ENCODE measurements at places on chromosomes 3 and 15.

GRCh38 chr3:71097557-71097956 lies 486.0 kb downstream of the FOXP1 start:
- DNase-seq: no peak

- DNase-seq: no peak
Measured at GRCh38 chr3:101779822-101780381, 891 bp downstream of the NXPE3 start.

DNA sequence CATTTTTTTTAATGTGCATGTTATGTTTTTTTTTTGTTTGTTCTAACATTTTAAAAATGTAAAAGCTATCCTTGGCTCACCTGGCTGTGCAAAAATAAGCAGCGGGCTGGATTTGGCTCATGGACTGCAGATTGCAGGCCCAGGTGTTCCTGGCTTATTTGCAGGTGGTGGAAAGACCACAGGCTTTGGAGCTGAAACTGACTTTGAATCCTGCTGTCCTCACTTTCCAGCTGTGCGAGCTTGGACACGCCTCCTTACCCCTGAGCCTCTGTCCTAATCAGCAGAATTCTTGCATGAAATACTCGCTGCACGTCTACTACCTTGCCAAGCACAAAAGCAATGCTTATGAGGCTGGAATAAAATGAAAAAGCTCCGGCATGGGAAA lies 188.7 kb upstream of the TPM1 start:
- no peak for DNase-seq

- DNase-seq: no peak
Measured at GRCh38 chr15:96792216-96792615, 461.7 kb downstream of the NR2F2 start.

DNA sequence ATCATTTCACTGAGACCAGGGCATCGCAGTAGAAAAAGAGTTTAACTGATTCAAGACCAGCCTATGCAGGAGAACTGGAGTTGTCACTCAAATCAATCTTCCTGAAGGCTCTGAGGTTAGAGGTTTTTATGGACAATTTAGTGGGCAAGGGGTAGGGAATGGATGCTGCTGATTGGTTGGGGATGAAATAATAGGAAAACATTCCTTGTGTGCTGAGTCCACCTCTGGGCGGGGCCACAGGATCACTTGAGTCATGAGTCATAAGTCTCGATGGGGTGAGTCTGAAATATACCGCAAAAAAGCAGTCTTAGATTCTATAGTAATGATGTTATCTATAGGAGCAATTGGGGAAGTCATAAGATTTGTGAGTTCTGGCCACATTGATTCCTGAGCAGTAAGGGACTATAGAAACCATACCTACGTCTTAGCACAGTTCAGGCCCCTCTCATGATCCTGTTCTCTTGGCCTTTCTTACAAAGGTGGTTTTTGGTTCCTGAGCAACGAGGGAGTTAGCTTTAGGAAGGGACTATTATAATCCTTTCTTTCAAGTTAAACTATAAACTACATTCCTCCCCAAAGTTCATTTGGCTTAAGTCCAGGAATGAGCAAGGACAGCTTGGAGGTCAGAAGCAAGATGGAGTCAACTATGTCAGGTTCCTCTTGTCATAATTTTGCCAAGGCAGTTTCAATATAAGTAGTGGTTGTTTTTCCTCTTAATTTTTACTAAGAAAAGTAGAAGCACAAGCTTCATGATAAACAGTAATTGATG lies 2.7 kb upstream of the OPA1 start:
- DNase-seq: no peak

GRCh38 chr15:63277893-63278456 lies 570 bp downstream of the APH1B start:
- DNase-seq: no peak

DNA sequence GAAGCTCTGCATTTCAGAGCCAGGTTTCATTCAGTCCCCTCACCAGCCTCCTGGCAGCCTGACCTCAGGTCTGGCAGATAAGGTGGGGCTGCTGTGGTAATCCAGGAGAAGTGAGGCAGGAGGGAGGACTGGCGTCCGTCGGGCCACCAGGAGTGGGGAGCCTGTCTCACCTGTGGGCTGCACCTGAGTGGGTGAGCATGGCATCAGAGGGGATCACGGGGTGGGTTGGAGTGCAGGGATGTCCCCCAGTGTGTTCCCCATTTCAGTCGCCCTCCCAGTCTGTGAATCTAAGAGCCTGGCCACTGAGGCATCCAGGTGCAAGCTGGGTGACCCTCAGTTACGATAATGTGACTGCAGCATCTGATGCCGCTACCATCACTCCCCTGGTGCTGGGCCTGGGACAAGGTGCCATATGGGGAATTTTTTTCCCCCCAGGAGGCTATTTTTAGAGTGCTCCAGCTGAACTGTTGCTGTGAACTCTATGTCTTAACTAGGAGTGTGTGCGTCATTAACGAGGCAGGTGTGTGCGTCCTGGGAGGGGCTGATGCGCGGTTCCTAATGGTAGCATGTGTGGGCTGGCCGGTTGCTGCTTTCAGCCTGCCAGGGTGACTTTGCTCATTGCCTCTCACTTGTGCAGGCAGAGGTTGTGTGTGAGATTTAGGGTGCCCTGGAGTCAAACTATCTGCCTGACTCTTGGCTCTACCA lies 165.2 kb downstream of the SLCO3A1 start:
- DNase-seq: no peak

- DNase-seq: no peak
Measured at GRCh38 chr3:7562892-7563291, 702.0 kb downstream of the GRM7 start.

DNA sequence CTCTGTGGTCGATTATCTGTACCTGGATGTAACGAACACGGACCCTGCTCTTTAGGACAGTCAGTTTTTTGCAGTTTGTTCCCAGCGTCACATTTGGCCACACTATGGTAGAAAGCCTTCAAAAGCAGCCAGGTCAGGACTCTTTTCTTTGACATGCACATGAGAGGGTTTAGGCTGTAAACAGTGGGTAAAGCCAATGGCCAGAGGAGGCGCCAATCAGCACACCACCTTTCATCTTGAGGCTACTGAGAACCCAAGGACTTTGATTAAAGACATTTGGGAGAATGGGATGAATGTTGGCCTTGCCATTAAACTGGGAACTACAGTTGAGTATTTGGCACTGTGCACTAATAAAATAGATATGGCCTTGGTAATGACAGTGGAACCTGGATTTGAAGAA lies 225.9 kb downstream of the OXSM start:
- DNase-seq: no peak

DNA sequence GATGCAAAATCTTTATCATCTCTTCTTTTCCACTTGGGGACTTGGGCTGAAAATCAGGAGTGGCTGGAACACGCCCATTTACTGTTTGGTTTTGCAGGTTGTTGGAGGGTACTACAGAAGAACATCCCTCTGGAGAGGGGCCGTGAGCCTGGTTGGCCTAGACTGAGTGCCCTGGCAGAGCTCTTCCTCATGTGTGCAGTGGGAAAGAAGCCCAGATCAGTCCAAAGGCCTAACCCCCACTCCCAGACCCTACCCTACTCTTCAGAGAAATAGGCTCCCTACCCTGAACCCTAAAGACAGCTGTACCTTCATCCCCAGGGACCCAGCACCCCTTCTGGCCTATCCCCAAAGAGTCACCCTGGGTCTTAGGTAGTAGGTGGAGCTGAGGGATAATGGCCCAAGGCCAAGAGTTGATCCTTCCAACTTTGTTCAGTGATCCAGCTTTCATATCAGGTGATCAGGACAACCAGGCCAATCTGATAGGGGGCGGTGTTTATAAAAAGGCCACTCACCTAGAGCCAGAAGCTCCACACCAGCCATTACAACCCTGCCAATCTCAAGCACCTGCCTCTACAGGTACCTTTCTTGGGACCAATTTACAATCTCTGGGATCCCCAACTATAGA lies at the start of gene CYP1A2:
CYP1A2 (plus strand) TSS at position 524 of the 625 bp plus-strand sequence. CDS start 894 bp downstream, outside the sequence.
- DNase-seq: no peak

- no peak for DNase-seq
Measured at GRCh38 chr3:119690043-119690656, 12.7 kb upstream of the CFAP91 start.

DNA sequence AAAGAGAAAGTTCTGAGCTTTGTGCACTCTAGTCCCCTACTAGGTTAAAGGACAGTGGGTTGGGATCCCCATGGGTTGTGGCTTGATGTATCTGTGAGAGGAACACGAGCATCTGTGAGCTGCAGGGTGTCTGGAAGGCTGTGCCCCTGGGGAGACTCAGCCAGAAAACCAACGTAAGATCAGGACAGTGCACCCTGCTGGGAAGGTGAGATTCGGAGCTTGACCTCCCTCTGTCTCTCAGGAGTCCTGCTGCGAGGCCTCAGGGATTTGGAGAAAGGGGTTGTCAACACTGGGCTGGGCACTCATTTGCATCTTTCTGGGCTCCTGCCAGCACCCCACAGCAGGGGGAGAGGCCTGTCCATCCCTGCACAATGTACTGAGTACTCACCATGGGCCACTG lies 15.2 kb downstream of the ANKRD63 start:
- DNase-seq: no peak

- DNase-seq: no peak
Measured at GRCh38 chr15:90037961-90038631, 37.0 kb downstream of the ZNF710 start.

GRCh38 chr15:39919411-39919747 lies 687 bp downstream of the GPR176 start:
- DNase-seq: no peak

All from left hindlimb (tissue), 1 donor.